Placental pericyte (primary cell): ENCODE measurements at places on chromosomes 13 and 19. TPM values are rescaled to one million over a fixed set of nuclear protein-coding genes. Genes with fewer than 3 reads are reported as not detected.

Gene ZNF682
- 0.86 and 1.5 TPM in 2 replicates for total RNA-seq

Gene ZNF723
- total RNA-seq = not detected in 2 replicates

Gene EHD2
- 112 and 162 TPM in 2 replicates for total RNA-seq

Gene IGSF23
- not detected in 2 replicates for total RNA-seq

Gene LGALS4
- total RNA-seq = not detected in 2 replicates

Gene PAK4
- total RNA-seq = 10.3 and 14.6 TPM in 2 replicates

Gene ACP5
- total RNA-seq = 10.3 and 12.7 TPM in 2 replicates

Gene JAK3
- 3.9 and 4.8 TPM in 2 replicates for total RNA-seq

Gene BEST2
- not detected in 2 replicates for total RNA-seq

Gene PRSS57
- not detected in 2 replicates for total RNA-seq

Gene ZNF136
- 4.4 and 8.0 TPM in 2 replicates for total RNA-seq
